NCI-H524 (cell line): ENCODE measurements at places on chromosomes 11 and 22.

- no peak for DNase-seq
These were observed 40.6 kb downstream of the CD44 start for GRCh38 chr11:35179466-35180135.

- DNase-seq, result no peak
These were observed 70.8 kb downstream of the KCNJ1 start for GRCh38 chr11:128796270-128796669.

DNA sequence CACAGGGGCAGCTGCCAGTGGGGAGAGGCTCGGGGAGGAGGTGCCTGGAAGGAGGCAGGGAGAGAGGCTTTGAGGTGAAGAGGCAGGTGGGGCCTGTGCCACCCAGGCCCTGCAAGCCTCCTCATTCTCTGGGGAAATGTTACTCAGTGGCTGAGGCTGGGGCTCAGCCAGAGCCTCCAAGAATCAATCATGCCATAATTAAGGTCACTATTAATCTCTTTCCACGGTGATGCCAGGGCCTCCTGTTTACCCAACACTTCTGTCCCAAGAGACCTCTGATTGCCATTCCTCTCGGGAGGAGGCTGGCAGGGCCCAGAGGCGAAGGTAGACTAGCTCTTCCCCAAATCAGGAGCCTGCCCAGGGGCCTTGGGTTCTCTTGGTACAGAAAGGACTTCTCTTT, 38.4 kb downstream of the GDPD5 start:
- no peak for DNase-seq

DNA sequence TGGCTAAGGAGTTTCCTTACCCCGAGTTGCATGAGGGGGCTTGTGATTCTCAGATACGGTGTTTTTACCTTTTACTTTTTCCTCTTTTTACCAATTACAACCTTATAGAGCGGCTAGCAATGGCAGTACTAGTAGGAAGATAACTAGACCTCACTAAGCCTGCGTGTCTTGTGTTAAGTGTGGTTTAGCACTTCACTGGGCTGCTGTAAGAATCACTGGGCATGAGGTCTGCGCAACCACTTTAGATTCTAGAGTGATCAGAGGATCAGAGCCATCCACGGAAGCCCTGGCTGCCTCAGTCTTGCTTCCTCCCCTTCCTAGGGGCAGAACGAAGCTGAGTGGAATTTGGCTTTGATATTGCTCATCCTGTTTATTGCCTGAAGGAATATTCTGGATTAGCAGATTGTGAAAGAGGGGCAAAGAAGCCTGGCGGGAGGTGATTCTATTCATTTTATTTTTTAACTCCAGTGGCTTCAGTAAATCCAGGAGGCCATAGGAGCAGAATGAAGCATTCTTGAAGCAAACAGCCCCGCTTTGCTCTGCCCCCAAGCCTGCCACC, 88.5 kb downstream of the GRAMD1B start:
- peak; percentile 39 for DNase-seq

DNA sequence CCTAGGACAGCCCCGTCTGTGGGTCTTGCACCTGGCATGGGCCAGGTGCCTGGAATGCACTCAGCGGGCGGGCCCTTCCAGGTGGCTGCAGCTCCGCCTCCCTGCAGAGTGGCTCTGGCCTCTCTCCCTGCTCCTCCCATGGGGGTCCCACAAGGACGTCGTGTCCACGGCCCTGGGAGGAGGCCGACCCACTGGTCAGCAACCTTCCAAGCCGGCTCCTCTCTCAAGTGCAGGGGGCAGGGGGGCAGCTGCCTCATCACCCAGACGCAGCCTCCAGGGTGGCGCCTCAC, 41.9 kb downstream of the CERK start:
- no peak for DNase-seq

DNA sequence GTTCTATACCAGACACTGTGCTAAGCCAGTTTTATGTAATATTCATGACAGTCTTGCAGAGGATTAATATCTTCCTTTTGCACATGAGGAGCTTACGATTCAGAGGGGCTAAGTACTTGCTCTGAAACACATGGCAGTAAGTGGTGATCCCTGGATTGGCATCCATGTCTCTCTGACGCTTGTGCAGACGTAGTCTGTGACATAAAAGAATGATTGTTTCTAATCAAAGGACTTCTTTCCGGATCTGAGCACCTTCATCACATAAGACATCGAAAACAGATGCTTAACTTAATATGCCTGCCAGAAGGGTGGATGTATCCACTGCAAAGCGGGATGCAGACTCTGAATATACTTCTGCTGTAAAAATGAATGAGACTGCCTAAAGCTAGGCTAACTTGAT, 74.8 kb downstream of the ARHGAP42 start:
- DNase-seq, result peak; percentile 45

GRCh38 chr11:124950601-124951330, 3.2 kb upstream of the CCDC15 start:
- DNase-seq, result no peak

DNA sequence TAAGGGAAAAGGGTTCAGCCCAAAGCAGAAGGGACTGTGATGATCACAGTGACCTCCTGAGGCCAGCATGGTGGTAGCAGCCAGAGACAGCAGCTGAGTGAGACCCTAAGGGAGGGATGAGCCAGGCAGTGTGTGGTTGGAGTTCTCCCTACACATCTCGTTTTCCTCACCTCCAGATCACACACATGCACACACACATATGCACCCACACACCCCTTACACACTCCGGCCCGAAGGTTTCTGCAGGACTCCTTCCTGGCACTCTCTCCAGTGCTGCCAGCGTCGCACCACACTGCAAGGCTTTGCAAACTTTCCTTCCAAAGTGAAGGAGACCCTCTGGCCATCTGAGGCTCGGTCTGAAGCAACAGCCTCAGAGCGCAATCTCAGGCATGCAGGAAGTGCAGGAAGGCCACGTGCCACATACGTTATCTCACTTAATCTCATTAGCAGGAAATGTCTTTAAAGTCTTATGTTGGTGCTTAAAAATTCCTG, 26.9 kb upstream of the TP53I11 start:
- no peak for DNase-seq

GRCh38 chr11:127135256-127135655, 134.7 kb upstream of the KIRREL3 start:
- DNase-seq, result no peak

GRCh38 chr22:20063271-20064139, 16.5 kb upstream of the DGCR8 start:
- DNase-seq, result no peak

DNA sequence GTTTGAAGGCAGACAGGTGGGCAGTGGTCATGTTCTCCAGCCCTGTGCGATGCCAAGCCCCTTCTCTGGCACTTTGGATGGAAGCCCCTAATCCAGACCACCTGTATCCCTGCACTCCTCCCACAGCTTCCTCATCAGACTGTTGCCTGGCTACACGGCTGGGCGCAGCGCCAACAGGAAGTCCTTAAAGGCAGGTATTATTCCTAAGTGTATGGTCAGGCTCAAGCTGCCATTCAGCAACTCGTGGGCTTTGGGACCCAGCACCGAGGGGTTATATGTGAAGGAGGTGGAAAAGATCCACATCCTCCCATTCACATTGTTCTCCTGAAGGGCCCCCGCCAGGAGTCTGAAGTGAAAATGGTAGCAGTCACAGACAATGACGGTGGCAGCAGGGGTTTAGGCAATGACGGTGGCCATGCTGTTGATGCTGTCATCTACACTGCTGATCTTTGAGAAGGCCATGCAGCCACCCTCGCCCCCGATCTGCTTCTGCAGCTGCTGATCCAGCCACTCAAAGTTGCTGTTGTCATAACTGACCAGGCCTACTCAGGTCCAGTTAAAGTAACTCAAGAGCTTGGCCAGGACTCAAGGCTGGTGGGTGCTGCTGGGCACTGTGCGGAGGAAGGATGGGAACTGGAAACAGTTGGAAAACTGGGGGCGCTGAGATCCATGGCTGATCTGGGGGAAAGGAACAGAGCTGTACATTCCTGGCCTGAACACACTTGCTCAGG, 27.7 kb downstream of the OR6Q1 start:
- DNase-seq, result no peak

DNA sequence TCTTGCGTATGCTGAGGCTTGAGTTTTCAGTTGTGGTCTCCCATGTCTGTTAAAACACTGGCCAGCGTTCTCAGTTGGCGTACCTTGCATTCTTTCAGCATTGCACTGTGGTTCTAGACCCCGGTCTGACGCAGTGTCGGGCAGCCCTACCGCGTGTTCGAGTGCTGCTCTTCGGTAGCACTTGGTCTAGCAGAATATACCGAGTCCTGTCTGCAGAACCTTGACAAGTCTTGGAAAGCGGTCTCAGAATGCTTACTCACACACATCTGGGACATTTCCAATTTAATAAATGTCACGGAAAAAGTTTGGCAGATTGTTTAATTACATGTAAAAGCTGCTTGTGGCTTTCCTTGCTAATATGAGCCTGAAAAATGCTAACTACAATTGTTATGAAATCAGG, 32.6 kb downstream of the PPFIA1 start:
- no peak for DNase-seq

DNA sequence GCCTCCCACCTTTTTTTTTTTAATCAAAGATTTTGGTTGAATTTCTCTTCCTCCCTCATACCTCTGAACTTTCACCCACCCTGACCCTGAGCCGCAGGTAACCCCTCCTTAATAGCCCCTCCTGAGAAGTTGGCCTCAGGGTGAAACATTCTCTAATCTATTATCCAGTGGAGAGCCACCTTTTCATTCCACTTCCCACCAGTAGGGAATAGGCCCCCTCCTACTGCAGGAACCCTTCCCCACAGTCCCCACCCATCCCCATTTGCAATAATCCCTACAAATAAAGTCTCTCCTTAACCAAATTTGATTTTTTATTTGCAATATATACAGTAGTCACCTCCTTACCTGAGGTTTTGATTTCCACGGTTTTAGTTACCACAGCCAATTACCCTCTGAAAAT, 2.1 kb upstream of the SLC35F2 start:
- DNase-seq, result no peak

DNA sequence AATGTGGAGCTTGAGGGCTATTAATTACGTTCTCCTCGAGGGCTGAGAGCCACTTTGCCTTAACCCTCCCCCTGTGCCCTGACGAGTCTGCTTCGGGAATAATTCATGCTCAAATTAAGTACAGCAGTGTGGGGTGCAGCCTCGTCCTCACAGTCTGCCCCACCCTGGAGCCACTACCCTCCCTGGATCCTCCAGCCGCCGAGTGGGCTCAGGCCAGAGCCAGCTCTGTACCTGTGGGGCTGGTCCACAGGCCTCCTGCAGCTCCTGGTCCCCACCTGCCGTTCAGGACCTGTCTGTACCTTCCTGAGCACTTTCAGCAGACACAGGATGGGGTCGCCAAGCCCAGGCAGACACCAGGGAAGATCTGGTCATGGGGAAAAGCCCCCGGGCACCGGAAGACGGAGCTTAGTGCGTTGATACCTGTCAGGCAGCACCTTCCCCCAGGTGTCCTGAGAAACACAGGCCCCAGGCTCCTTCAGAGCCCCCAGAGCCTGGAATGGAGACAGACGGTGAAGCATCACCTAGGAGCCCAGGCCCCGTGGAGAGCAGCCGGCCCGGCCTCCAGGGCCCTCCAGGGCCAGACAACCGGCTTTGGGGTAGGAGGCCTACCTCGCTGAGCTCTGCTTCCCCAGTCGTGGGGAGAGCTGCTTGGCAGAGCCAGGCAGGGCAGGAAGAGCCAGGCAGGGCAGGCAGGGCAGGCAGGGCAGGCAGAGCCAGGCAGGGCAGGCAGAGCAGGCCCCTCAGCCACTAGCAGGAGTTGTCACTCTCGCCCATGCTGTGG, 9.7 kb downstream of the TSPAN32 start:
- DNase-seq, result no peak

- no peak for DNase-seq
These were observed 1334.4 kb downstream of the LRRC4C start for GRCh38 chr11:40125054-40125453.

- peak; percentile 61 for DNase-seq
These were observed 18.4 kb upstream of the RAPSN start for GRCh38 chr11:47467357-47467756.

DNA sequence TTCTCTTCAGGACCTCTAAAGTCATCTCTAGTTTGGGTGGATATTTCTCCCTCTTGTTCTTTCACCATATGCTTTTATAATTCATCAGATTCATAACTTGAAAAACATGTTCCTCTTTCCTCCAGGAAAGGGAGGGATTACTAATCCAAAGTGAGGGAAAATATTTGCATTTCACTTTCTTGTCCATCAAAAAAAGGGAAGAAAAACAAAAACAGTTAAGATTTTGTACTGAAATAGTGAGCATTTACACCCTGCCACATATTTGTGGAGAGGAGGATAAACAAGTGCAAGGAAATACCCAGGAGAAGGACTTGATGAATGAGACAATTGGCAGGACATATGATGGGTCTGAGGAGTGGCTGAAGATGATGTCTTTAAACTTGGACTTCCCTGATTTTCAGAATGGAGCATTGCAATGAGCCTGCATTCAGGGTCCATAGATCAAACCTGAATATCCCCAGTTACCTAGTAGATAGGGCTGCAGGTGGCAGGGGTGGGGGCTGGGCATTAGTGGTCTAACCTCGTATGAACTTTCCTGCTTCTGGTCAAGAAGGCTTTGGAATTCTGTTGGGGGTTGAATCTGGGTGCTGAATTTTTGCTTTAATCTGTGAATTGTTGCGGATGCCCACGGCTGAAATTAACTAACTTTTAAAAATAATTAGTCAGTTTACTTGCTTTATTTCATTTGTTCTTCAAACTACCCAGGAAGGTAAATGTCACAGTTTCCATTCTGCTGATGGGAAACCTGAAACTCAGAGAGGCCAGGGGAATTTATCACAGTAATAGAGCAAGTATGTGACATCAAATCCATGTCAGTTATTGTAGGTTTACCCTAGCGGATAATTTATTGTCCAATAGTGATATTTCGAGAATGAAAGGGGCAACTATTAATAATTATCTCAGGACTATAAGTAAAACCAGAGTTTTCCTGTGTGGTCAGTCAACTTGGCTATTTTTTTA, 36.9 kb upstream of the TMEM123 start:
- no peak for DNase-seq

DNA sequence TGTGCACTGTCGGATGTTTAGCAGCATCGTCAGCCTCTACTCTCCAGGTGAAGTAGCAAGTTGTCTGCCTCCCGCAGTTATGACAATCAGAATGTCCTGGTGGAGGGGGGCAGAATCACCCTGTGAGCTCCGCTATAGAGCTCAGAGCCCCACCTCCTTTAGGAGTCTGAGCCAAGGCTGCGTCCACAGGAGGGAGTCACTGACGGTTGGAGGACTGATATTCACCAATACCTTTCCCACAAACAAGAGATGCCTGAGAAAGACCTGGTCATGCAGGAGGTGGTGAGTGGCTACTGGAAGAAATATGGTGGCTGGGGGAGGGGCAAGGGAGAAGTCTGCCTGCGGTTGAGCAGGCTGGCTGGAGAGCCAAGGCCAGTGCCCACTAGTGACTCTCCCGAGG, 41.7 kb upstream of the ADA2 start:
- no peak for DNase-seq
